ENCODE measurements at places on chromosomes 11 and 22.
A peak's percentile ranks its signal among the peaks of the same experiment; 100 is the strongest.

GRCh38 chr22:42958937-42959336 lies 56.0 kb downstream of the PACSIN2 start:
- DNase-seq = no peak

- no peak for DNase-seq
Observed at GRCh38 chr11:130278745-130279144, 36.0 kb downstream of the ZBTB44 start.

DNA sequence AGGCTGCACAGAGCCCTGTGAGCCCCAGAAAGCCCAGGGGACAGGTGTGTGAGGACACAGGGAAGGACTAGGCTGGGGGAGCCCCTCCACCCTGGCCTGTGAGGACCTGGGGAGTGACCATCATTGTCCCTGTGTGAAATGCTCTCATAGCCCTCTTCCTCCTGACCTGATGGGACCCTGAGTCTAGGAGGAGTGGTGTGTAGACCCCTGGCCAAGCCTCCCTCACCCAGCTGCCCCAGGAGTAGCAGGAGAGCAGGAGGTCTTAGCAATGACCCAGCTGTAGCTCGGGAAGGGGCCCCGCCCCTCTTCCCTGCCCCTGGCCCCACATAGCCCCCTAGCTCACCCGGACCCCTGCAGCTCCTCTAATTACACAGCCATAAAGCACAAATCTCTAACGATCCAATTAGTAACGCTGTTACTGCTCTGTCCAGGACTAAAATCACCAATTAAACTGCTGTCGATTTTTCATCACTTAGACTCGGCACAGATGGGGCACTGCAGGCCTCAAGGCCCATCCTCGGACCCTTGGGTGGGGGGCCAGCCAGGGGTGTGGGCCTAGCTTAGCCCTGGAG lies 6.6 kb upstream of the CABP7 start:
- DNase-seq = no peak

DNA sequence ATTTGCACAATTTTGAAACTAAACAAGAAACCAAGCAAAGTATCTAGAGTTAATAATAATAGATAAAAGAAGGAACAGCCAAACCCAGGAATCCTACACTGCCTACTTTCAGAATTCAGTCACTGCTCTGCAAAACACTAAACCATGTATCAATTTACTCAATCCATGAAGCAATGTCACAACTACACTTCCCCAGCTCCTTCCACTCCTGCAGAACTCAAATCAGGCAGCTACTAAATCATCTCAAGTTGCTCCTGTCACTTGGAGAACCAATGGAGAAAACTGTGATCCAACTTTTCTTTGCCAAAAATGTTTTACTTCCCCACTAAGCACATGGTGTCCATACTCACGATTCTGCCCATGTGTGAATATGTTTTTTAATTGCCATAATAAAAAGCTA lies 24.9 kb upstream of the C11orf58 start:
- DNase-seq = no peak

- DNase-seq = no peak
Observed at GRCh38 chr11:69211920-69212797, 56.4 kb downstream of the SMIM38 start.

DNA sequence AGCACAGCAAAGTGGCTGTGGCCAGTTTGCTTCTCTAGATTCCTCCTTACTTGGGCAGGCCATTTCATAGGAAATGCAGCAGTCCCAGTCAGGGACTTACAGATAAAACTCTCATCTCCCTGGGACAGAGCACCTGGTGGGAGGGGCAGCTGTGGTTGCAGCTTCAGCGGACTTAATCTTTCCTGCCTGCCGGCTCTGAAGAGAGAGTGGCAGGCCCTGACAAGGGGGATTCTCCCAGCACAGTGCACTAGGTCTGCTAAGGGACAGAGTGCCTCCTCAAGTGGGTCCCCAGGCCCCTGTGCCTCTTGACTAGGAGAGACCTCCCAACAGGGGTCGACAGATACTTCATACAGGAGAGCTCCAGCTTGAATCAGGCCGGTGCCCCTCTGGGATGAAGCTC lies 1649.1 kb downstream of the LRRC4C start:
- no peak for DNase-seq

DNA sequence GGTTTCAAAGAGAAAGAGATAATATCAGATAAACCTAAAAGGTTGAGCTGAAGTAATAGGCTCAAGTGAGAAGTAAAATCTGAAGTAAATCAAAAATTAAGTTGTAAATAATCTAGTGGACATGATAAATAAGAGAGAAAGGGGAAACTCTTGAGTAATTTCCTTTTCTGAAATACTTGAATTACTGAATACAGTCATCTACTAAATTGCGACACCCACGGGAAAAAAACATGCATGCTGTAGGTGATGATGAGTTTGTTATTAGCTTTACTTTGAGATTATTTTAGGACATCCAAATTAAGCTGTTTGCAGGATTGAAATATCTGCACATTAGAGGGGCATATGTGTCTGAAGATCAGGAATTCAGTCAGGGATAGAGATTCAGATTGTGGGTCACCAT lies 50.0 kb upstream of the CARD18 start:
- peak; percentile 87 for DNase-seq

DNA sequence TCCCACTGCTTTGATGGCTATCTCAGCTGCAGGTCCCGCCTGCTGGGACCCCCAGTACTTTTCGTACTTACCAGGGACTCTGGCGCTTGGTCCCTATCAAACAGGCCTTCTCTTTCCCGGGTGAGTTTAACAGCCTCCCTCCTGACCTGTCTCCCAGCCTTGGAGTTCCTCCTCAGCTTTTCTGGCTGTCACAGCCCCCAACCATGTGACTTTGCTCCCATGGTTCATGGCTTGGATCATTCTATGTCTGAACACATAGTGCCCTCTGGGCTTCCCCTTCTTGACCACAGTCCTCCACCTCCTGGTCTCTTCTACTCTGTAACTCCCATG lies 56.9 kb downstream of the PARVA start:
- DNase-seq = no peak

DNA sequence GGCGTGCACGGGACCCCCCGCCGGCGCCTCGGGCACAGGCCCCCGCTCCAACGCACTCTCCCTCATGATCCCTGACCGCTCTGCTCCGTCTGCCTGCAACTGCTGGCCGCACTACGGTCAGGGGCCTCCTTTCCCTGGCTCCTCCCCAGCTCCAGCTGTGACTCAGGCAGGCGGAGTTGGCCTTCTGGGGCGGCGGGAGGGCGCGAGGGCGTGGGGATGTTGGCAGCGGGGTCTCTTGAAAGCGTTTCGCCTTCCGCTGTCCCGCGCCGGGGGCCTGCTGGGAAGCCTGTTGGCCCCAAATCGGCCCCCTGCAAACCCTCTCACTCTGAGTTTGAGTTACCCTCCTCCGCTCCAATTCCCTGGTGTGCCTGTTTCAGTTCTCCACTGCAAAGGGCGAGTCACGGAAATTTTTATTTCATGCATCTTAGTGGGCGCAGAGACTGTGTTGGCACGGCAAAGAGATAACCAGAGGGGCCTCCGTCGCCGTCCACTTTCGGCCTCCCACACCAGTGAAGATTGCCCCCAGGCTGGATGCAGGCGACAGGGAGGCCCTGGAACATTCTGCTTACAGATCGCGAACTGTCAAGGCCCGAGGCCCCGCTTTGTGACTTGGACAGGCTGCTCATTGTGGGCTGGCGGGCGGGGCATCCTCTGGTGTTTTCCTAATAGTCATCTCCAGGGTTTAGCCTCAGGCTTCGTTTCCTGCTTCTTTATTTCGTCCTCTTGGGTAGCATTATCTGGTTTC lies at the start of gene CAVIN3:
CAVIN3 (minus strand) TSS at position 91 of the 745 bp plus-strand sequence; CDS start at position 66, 25 bp downstream.
- DNase-seq = peak; percentile 49

DNA sequence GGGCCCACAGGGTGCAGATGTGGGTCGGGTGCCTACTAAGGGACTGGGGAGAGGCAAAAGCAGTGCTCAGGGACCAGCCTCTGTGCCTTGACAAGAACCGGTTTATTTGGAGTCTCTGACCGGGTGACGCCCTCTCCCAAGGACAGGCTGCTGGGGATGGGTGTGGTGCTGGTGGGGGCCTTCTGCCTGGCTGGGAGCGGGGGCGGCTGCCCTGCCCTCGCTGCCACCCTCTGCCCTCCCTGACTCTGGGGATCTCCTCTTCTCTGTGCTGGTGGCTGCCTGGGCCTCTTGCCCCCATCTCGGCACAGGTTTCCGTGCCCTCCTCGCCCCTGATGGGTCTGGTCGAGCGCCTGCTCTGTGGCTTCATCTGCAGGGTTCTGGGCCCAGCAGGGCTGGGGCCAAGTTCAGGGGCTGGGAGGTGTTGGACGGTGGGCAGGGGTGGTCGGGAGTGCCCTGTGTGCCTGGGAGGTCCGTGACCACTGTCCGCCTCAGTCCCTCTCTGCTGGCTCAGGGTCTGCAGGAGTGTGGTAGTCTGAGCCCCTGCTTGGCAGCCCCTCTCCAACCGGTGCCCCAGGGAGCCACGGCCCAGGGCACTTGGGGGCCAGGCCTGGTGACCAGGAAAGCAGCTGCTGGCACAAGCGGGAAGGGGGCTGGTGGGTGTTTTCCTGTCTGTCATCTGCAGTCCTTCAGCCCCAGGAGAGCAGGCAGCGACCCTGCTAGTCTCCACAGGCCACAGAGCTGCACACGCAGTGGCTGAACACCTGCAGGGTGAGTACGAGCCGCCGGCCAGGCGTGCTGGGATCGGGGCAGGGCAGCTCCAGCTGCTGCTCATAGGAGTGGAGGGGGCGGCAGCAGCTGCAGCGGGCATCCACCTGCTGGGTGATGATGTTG lies 23.5 kb downstream of the MUC6 start:
- DNase-seq = no peak

DNA sequence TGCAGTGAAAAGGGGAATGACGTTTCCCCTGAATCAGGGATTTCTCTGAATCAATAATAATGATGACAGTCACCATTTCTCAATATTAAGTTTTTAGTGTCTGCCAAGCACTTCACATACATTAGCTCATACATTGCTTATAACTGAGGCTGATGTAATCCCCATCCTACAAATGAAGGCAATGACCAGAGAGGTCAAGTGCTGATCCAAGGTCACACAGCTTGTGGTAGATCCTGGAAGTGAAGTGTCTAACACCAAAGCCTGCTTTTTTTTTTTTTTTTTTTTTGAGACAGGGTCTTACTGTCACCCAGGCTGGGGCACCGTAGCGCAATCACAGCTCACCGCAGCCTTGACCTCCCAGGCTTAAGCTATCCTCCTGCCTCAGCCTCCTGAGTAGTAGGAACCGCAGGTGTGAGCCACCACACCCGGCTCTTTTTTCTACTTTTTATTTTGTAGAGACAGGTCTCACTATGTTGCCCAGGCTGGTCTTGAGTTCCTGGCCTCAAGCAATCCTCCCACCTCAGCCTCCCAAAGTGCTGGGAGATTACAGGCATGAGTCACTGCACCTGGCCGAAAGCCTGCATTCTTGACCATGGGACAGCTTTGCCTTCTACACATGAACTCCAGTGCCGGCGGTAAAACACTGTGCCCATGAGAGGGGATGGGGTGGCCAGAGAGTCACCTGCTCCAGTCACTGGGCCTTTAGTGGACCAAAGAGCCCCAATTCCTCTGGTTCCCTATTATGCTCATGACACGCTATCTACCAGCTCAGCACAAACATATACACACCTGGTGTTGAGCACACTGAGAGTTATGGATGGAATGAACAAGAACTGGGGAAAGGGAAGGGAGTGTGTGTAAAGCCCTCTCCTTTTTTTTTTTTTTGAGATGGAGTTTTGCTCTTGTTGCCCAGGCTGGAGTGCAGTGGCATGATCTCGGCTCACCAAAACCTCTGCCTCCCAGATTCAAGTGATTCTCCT lies 17.4 kb downstream of the ARHGAP1 start:
- DNase-seq = no peak

GRCh38 chr11:35106595-35106994 lies 32.4 kb upstream of the CD44 start:
- peak; percentile 51 for DNase-seq

- DNase-seq = no peak
Observed at GRCh38 chr11:66002648-66003225, 434 bp downstream of the BANF1 start.

GRCh38 chr11:68838572-68838964 lies 3.1 kb downstream of the CPT1A start:
- DNase-seq = no peak

DNA sequence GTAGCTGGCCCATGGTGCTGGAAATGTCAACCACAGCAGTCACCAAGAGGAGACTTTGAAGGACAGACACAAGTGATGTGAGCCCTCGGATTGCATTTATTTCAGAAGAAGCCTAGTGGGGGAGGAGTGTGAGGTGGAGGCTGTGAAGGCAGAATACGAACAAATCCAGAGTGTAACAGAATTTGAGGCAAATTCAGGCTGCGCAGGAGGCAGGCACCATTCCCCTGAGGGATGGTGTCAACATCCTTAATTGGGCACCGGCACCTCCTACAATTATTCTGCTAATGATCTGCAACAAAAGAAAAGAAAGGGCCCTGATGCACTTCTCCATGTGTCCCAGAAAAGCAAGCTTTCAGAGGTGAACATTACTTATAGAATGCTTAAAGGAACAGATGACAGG lies 32.2 kb downstream of the CWC15 start:
- no peak for DNase-seq

GRCh38 chr11:45761659-45762058 lies 43.3 kb upstream of the SLC35C1 start:
- DNase-seq = no peak

- no peak for DNase-seq
Observed at GRCh38 chr11:43021466-43021865, 290.3 kb upstream of the API5 start.

- peak; percentile 88 for DNase-seq
Observed at GRCh38 chr22:39528681-39529486, 3.7 kb downstream of the RPS19BP1 start.

DNA sequence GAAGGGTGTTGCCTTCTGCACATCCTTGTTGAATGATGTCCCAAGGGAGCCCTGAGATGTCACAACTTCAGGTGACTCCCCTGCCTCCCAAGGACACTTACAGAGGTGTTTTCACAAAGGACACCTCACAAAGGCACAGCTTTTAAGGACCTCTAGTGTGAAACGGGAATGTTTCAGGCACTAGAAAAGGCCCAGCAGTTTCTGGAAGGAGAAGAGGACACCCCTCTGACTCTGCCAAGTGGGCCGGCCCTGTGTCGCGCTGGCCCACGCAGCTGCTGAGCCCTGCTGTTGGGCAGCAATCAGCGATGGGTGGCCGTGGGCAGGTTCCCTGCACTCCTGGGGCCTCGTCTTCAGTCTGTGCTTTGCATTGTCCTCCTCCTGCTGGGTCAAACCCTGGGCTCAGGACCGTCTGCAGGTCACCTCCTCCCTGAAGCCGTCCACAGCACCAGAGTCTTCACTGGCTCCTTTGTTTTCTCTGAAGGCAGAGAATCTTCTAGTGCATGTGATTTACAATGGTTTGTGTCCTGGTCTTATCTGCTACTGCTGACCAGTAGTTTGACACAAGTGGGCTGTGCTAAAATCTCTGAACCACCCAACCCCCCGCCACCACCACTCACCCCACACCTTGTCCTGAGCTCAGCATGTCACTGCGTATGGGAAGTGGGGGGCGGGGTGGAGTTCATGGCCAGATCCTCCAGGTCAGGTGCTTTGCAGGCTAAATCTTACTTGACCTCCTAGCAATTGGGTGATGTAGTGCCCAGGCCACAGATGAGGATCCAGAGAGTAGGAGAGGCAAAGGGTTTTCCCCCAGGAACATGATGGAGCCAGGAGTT lies 3.2 kb downstream of the LINC01488 start:
- no peak for DNase-seq

DNA sequence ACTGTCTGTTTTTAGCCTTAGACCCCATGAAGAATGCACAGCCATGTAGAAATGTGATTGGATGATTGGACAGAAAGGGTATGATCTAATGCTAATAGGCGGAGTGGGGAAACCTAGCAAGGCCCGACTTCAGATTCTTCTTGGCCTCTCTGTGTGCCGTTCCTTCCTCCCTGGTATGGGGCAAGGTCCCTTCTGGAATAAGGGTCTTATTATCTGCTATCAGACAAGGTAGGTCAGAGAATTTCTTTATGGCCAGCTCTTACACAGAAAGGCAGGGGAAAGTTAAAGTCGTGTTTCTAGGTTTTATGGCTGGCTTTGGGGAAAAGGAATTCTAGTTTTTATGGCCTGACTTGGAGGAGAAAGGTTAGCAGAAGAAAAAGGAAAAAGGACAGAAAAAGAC lies 30.6 kb downstream of the DBX1 start:
- DNase-seq = no peak

All from CD14-positive monocyte (primary cell).